Activated T-cell treated with anti-CD3 and anti-CD28 coated beads, Interleukin-2, amount 50 U/mL, for 72 hours (primary cell): ENCODE measurements at places on chromosomes 7 and 10.

DNA sequence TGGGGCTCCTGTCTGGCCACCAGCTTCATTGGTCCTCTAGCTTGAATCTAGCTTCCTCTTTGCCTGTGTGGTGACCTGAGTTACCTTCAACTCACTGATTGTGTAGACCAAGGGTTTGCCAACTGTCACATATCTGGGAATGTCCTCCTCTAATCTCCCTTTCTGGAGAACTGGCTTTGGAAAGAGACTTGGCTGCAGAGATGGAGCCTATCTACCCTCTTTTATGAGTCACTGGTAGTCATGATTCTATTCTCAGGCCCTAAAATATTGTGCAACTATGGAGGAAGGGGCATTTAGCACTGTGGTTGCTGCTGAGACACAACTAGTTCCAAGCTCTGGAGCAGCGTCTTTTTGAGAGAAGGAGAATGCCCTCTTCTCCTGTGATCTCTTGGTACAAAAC is 691.3 kb downstream of the KCNMA1 start:
- DNase-seq = no peak

DNA sequence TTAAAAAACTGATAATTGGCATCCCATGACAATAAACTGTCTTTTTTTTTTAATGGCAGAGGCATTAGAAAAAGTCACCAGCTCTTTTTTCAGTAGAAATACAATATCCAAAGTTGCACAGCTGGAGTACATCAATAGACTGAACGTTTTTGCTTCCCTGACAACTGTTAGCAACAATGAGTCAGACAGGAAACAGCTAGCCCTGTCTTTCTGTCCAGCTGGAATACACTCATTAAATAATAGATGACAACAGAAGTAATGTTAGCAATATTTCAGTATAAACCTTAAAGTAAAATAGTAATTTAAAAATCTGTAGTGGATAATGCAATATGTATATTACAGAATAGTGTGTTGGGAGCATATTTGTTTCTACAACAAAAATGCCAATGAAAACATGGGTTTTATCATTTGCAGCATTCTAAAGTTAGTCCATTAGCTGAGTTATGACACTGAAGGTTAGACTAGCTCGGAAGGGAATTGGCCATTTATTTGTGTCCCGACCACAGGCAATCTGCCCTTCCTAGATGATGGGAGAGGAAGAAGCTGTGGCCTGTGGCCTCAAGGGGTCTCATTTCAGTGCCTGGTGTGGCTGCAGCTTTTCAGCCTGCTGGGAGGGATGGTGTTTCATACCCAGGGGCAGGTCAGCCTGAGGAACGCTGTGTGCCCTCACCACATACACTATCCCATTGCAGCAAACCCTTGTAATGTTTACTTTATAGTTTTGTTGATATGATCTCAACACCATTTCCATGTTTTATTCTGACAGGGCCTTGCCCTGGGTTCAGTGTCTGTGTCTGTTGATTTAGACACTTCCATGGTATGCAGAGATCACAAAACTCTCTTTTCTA is 173.3 kb downstream of the SLC16A9 start:
- DNase-seq = no peak

- DNase-seq = no peak
Observed at GRCh38 chr7:54811041-54811845, 52.2 kb upstream of the SEC61G start.

DNA sequence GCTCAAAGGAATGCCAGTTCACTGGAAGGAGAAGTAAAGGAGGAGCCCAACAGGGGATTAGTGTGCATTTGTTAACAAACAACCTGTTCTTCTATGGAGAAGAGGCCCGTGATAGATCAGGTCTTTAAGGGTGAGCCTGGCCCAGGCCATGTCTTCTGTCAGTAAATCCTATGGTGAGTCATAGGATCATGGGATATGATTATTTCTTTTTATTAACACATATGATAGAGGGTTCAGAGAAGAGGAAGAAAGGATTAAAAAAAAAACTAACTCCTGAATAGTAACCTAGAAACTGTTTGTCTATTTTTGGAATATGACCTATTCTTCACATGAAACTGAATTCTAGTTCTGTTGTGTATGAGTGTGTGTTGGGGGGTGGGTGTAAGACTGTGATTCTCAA is 70.4 kb downstream of the GPR158 start:
- DNase-seq = no peak

DNA sequence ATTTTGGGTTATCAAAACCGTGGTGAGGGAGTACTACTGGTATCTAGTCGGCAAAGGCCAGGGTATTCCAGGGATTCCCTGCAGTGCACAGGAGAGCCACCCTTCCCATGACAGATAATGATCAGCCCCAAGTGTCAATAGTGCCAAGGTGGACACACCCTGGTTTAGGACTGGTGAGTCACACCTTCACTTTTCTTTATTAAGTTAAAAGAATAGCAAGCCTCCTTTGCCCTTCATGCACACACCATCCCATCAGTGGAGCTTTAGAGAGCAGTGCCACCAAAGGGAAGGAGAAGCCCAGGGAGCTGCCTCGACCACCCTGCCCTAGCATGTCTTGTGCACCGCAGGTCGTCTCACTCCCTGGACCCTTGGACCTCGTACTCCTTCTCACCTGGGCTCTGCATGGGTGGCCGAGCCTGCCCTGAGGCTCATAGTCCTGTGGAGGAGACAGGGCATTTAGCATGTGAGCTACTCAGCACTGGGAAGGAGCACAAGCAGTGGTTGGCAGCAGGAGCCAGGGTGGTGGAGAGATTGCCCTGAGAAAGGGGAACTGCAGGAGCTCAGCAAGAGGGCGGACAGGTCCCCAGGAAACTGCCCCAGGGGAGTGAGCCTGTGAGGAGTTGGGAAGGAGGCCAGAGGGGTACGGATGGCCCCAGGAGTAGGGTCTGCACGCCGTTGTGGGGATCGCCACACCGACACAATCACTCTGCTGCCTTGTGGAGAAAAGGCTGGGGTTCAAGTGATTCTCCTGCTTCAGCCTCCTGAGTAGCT is 17.4 kb downstream of the UBE2D4 start:
- no peak for DNase-seq

GRCh38 chr7:47968847-47969774 is 10.3 kb downstream of the HUS1 start:
- peak; percentile 63 for DNase-seq

DNA sequence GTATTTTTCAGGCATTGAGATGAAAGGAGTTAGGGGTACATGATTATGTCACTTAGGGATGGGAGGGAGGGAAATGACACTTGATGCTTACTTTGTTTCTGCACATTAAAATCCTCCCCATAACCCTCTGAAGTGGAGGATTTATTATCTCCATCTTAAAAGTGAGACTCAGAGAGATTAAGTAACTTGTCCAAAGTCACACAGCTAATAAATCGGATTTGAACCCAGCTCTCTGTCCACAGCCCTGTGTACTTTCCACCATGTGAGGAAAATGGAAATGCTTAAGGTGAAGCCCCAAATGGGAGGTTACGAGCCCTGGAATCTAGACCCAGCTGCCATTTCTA is 58.6 kb downstream of the HK1 start:
- no peak for DNase-seq

DNA sequence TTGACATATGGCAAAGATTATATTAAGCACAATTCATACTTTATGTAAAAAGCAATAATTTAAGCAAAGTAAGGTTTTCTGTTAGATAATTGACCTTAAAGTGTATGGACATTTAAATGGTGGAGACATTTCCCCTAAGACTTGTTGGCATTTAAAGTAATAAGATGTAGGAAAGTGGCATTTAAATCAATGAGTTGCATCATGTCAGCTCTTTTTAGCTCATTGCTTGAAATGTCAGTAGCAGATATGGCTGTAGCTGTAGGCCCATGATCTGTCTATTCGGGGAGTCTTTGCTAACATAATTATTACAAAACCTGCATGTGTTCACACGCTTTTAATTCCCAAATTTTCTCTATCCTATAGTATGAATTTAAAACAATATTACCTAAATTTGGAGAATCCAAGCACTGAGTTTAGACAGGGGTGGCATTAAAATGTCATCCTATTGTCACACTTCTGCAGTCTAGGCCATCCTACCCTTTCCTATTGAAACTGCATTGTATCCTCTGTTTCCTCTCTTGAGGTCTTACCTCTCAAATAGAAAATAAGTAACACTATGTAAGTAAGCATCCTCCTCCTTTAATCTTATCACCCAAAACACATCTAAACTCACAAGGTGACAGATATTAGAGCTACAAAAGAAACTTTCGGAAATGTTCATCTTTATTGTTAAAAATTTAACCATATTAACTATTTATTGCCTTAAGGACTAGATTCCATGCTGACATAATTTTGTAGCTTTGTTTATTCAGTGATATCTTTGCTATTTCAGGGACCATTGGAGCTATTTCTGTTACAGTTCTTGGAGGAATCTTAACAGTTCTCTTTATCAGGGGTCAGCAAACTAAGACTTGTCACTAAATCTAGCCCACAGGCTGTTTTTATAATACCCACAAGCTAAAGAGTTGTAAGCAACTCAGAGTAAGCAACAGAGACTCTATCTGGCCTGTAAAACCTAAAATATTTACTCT is 91.2 kb downstream of the LCOR start:
- no peak for DNase-seq

DNA sequence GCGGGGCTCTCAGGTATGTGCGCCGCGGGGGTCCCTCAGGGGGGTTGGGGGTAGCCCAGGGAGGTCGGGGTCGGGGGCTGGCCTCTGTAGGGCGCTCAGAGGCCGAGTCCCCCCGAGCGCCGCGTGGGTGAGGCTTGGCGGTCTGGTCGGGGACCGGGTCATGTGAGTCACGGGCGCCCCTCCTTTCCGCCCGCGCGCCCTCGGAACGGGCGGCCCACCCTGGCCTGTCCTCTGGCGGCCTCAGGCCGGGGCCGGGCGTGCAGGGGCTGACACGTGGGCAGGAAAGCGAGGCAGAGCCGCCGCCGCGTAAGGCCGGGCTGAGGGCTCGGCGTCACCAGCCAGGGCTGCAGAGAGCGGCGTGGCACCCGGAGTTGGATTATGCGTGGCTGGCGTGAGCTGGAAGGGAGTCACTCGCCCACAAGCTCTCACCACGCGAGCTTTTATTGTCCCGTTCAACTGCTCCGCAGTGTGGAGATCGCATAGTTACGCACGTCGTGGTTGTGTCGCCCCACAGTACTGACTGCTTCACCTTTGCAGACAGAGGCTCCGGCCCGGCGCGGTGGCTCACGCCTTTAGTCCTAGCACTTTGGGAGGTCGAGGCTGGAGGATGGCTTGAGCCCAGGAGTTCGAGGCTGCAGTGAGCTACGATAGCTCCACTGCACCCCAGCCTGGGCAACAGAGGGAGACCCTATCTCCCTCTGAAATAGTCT is 385 bp downstream of the SHLD2 start:
- peak; percentile 82 for DNase-seq

DNA sequence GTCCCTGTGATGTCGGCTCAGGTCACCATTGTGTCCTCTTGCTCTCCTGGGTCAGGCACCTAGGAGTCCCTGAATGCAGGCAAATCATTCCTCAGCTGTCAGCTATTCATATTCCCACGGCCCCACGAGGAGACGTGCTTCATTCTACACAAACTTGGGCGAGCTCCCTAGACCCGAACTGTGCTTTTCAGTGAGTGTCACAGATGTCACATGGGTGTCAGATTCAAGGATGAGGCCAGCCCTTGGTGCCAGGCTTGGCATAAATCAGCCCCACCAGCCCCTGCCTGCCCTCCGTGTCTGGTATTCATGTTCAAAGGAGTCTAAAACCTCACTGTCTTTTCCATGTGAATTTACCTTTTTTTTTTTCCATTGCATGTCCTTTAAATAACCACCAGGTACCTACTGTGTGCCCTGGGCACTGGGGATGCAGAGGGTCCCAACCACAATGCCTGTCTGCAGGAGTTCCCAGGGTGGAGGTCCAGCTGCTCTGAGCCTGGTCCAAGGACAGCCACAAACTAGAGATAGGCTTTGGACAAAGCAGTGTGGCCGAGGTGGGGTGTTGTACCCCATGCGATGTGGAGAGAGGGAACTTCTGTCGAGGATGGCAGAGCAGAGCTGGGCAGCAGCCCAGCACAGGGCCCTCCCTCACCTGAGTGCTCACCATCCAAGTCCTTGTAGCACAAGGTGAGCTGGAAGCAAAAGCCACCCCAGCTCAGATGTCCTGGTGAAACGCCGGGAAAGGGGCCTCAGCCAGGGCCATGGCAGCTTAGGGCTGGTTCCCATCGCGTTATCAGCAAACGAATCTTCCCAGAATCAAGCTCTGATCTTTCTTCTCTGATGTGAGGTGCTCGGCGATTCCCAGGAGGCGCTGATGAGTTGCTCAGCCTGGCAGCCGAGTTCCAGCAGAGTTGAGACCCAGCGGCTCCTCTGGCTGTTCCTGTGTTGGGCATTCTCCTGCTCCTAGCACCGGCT is 611.9 kb downstream of the PTPRN2 start:
- no peak for DNase-seq

DNA sequence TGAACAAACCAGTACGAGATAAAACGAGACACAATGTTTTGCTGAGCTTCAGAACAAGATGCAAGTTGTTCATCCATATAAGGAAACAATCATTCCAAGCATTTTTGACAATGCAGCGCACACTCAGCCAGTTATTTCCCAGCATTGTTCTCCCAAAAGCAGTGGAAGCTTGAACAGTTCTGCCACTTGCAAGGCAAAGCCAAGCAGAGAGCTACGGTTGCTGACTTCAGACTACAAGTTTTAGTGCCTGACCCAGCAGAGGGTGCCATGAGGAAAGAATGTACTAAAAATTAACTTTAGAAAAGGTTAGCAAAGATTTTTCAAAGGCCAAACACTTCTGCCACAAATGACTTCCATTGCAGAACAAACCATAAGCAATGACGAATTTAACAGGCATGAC is 152.5 kb downstream of the SLC25A13 start:
- DNase-seq = no peak
